ENCODE measurements at places on chromosomes 5 and 9.

DNA sequence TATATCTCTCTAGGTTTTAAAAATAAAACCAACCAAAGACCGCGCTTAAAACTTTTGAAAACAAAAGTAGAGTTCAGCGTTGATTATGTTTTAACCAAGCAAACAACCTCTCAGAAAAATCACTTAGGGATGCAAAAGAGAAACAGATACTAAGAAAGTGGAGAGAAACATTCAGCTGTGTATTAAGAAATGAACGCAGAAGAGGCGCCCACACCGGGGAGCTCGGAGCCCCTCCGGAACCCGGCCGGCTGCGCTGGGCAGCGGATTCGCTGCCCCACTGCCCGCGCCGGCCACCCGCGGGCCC lies 1.4 kb downstream of the PITX1 start:
- DNase-seq, result no peak

GRCh38 chr5:8906303-8906967 lies 639.4 kb downstream of the SEMA5A start:
- no peak for DNase-seq

DNA sequence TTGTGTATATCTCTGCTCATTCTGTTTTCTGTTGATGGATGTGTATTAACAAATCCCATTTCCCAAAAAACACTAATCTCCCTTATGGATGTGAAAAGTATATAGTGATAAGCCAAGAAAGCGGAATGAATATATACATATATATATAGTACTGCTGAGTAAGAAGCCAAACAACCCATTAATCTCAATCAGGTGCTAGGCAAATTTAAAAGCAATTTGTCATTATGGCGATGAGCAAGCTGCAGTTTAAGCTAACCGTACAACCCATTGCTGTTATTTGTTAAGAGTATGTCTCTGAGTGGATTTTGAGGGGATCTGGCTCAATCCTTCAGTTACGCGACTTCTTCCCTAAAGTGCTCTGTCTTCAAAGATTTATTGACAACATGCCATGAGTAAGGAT lies 640.4 kb upstream of the ARRDC3 start:
- DNase-seq, result no peak

DNA sequence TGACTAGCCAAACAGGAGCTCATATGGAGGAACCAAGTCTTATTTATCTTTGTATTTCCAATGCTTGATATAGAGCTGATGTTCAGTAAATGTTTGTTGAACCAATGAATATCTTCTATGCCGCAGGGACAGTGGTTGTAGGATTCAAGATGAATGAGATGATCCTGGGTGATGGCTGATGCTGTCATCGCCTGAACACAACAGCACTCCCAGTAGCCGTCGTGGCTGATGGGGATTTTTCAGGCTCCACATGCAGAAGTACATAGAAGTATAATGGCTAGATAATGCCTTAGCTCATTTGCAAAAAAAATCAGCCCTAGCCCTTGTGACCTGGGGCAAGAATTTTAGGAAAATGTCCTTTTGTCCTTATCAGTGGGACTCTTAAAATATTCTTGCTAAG lies 69.0 kb upstream of the OR13F1 start:
- DNase-seq, result no peak

GRCh38 chr5:32092938-32093812 lies 80.9 kb downstream of the GOLPH3 start:
- peak; percentile 92 for DNase-seq

GRCh38 chr5:16245956-16246355 lies 66.4 kb upstream of the MARCHF11 start:
- DNase-seq, result no peak

GRCh38 chr9:13351778-13352386 lies 72.4 kb upstream of the MPDZ start:
- DNase-seq, result no peak

DNA sequence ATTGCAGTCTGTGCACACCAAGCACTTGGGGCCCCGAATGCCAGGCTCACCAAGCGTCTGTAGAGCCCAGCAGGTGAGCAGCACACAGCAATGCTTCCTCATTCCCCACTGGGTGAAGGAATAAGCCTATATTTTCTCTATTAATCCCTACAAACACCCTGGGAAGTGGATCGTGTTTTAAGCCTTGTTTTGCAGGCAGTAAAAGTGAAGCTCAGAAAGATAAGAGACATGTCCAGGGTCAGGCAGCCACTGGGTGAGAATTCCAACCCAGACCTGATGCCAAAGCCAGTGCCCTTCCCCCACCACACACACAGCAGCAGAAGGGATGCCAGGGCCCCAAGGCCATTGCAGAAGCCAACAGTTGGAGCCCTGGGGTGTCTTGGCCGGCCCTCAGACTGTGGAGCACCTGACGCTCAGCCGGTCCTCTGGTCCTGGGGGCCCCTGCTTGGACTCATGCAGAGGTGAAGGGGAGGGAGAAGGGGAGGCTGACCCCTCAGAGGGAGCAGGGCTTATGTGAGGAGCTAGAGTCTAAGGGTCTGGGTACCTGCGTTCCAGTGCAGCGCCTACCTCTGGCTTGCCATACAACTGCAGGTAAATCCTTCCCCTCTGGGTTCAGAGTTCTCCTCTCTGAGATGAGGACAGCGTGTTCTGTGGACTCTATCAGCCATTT lies 26.3 kb upstream of the SYNPO start:
- DNase-seq, result peak; percentile 77

GRCh38 chr9:136020671-136021070 lies 59.5 kb upstream of the UBAC1 start:
- peak; percentile 41 for DNase-seq

GRCh38 chr5:137220523-137220927 lies 278.6 kb downstream of the SPOCK1 start:
- peak; percentile 71 for DNase-seq

DNA sequence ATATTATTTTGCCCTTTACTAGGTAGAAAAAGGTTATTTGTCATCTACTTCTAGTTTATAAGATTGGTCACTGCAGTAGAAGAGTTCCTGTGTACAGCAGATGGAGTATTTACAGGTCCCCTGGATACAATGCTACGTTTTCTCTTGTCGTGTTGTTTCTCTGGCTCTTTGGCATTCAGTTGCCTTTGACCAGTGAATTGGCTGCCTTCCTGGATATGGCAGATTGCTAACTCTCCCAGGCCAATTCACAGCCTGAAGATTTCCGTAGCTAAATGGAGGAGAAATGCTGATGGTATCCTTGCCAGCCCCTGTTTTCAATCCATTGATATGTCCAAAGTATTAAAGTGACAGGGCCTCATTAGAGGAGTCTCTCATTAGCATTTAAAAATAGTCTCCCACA lies 32.5 kb upstream of the GNAQ start:
- DNase-seq, result no peak

GRCh38 chr5:180596115-180596667 lies 4.9 kb upstream of the SCGB3A1 start:
- DNase-seq, result no peak

DNA sequence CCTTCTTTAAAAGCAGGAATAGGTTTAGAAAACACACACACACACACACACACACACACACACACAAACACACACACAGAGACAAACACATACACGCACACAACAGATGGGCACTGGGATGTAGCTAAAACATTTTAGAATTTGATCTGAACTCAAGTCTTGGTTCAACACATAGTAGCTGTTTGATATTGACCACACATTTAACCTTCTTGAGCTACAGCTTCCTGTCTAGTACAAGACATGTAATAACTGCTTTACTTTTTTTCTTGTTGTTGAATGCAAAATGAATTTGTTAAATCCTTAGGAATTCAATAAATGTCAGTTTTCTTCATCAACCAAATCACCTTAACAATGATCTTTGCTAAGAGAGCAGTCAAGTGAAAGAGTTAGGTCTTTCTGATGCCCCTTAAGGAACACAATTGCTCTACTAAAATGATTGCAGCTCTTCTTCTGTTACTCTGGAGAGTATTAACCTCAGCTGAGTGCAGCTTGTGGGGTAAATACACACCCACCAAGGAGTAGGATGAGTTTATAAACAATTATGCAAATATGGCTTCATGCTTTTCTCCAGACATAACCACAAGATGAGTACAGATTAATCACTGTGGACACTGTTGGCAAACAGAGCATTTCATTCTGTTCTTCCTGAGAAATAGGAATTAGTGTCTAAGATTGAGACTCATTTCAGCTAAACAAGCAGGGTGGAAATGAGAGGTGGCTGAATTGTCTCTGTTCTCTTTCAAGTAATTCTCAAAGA lies 302.9 kb upstream of the PAPPA start:
- no peak for DNase-seq

GRCh38 chr9:13141629-13142028 lies 137.9 kb downstream of the MPDZ start:
- no peak for DNase-seq

GRCh38 chr9:69936427-69936826 lies 107.2 kb upstream of the MAMDC2 start:
- DNase-seq, result no peak

GRCh38 chr5:136620016-136620419 lies 254.7 kb upstream of the TRPC7 start:
- DNase-seq, result no peak

GRCh38 chr5:37668524-37669047 lies 171.3 kb downstream of the GDNF start:
- peak; percentile 66 for DNase-seq

- DNase-seq, result no peak
Measured at GRCh38 chr5:60544142-60544541, 155.8 kb downstream of the DEPDC1B start.

GRCh38 chr5:66302344-66302743 lies 158.2 kb downstream of the SREK1 start:
- no peak for DNase-seq
